ENCODE measurements at places on chromosomes 1 and 21. TPM values are rescaled to one million over a fixed set of nuclear protein-coding genes. Genes with fewer than 3 reads are reported as not detected.

CDK18 gene
- 46.0 TPM for total RNA-seq

PLPPR4 gene
- 0.48 TPM for total RNA-seq

OR6K3 gene
- not detected for total RNA-seq

AMY1A gene
- total RNA-seq, result not detected

BARHL2 gene
- not detected for total RNA-seq

NID1 gene
- total RNA-seq, result 25.5 TPM

GRCh38 chr1:203609979-203610493 is 16.6 kb upstream of the ATP2B4 start:
- no peak for DNase-seq

GRCh38 chr1:43239484-43239883 is 30.3 kb upstream of the TMEM125 start:
- no peak for DNase-seq

GRCh38 chr1:184788970-184789369 is 34.3 kb upstream of the EDEM3 start:
- no peak for DNase-seq

- DNase-seq, result no peak
Observed at GRCh38 chr1:32367912-32368635, 5.7 kb downstream of the TSSK3 start.

GRCh38 chr1:192395895-192396294 is 79.1 kb downstream of the RGS21 start:
- DNase-seq, result no peak

GRCh38 chr1:68585351-68585750 is 88.5 kb upstream of the DEPDC1 start:
- DNase-seq, result no peak

DNA sequence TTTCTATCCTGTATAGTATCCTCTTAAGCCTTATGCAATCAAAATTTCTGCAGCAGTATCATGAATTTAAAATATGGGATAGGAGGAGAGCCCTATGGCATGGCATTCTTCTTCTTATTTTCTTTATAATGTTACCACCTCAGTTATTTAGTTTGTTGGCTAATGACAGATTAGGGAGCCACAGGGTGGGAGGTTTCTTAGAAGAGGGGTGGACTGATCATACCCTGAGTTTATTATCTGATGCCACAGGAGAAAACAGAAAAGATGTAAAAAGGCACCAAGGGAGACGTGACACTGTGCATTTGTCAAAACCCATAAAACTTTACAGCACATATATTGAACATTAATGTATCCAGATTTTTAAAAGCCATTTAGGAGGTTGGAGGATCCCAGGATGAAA is 66.9 kb downstream of the LRRC8D start:
- no peak for DNase-seq

GRCh38 chr1:215417122-215417521 is 150.0 kb upstream of the KCTD3 start:
- no peak for DNase-seq

DNA sequence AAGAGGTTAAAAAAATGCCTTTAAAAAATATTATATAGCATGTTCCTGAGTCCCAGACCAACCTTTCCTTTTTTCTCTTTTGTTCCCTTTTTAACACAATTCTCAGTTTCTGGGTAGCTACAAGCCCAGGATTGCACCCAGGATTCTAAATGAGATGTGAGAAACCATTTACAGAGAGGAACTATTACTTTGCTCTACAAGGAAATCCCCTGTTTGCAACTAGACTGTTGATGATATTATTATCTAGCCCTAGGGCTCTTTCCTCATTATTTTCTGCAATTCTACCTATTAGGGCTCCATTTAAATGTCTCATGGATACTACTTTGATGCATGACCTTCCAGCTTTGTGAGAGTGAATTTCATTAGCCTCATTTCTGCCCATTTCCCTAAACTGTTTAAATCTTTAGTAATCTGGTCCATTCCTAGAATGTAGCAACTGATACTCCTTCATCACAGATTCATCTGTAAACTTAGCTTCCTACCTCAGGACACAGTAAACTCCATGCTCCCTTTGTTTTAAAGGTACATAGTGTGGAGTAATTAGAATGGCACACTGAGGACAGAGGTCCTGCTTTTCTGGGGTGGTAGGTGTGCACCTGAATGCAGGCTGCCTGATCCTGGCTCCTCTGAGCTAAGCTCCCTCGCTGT is 7.1 kb upstream of the KIF14 start:
- DNase-seq, result no peak

DNA sequence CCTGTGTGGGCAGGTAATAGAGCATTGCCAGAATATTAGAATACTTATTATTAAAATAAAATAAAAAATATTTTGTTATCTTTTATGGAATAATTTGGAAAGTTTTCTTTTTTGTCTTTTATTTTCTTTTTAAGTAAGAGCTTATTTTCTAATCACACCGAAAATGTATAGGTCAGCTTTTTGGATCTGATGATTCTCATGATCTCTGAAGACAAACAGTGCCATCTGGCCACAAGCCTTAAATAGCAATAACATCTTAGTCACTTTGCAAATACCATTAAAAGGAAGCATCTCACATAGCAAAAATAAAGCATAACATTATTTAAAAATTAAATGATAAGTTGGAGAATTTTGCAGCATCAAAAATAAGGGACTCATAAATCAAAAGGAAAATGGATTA is 213.8 kb downstream of the PLA2G4A start:
- no peak for DNase-seq

DNA sequence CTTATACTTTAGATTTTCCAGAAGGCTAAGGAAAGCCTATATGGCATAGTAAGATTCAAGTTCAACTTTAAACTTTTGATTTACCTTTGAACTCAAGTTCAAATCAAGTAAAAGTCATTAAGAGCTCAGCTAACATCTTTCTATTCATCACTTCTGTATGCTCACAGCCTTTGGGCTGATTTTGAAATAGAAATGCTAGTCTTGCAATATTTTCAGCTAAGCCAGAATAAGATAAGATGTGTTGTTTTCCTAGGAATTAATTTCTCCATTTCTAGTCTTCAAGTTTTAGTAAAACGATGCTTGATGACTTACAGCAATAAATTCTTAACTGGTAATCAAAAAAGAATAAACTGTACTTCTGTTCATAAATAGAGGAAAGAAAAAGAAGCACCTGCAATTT is 35.6 kb downstream of the ATP1B1 start:
- no peak for DNase-seq

Measured in colonic mucosa (tissue), 4 donors.